ENCODE measurements at places on chromosomes 2 and 18.

DNA sequence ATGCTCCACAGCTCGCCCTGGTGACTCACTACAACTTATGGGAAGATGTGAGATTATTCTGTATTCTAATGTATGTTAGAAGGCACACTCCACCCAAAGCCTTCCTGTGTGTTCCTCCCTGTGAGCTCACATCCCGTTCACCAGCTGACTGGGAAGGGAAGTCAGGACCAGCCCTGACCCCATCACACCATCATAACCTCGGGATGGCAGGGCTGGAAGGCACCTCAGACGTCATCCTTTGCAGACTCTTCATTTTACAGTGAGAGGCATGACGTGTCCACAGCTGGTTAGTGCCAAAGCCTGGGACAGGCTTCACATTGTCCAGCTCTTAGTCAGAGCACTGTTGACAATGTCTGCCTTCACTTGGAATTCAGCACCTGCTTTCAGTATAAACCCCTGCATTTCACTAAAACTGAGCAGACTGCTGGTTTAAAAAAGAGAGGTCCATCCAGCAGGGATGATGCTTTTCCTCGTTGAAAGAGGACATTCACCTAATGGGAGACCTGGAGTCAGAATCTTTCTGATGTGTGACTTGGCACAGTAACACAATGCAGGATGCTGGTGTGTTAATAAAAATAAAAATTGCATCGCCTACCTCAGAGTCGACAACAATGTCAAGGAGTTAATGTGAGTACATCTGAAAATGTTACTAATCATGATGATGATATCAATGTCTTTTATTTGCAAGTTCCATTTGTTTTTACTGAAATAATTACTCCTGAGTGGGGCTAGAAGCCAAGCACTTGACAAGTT, 418.0 kb upstream of the TNP1 start:
- no peaks in the 10 kb centered on the region for H3K27me3 ChIP-seq
- no peak for DNase-seq
- H3K36me3 ChIP-seq: no peaks in the 10 kb centered on the region
- no peak overlapping the region for H3K4me3 ChIP-seq
- no peaks in the 10 kb centered on the region for H3K4me1 ChIP-seq
- no peak overlapping the region for H3K27ac ChIP-seq

DNA sequence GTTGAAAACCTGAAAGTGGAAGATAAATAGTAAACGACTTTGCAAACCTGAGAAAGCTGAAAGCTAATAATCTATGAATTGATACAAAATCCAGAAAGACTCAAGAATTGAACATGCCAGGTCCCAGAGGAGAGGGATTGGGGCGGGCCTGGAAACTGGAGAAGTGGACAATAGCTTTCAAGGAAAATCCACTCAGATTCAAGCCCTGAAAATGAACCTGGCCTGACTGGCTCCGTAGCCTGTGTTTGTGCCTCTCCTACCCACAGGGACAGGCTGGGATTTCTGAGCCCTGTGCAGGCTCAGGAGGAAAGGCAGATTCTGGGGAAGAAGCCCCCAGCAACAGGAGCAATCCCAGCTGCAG, 274.8 kb upstream of the HS6ST1 start:
- no peak overlapping the region for H3K27ac ChIP-seq
- no peaks in the 10 kb centered on the region for H3K36me3 ChIP-seq
- H3K4me3 ChIP-seq: no peak overlapping the region
- H3K4me1 ChIP-seq: peaks cover 4% of the 10 kb centered on the region
- no peaks in the 10 kb centered on the region for H3K27me3 ChIP-seq

GRCh38 chr2:12081481-12082210, 335.2 kb downstream of the LPIN1 start:
- DNase-seq: no peak
- no peaks in the 10 kb centered on the region for H3K4me1 ChIP-seq

GRCh38 chr18:70468861-70469547, 180.2 kb downstream of the SOCS6 start:
- DNase-seq: no peak
- H3K27me3 ChIP-seq: peaks cover 3% of the 10 kb centered on the region
- H3K27ac ChIP-seq: no peak overlapping the region
- H3K4me3 ChIP-seq: no peak overlapping the region
- no peaks in the 10 kb centered on the region for H3K4me1 ChIP-seq
- no peaks in the 10 kb centered on the region for H3K36me3 ChIP-seq

DNA sequence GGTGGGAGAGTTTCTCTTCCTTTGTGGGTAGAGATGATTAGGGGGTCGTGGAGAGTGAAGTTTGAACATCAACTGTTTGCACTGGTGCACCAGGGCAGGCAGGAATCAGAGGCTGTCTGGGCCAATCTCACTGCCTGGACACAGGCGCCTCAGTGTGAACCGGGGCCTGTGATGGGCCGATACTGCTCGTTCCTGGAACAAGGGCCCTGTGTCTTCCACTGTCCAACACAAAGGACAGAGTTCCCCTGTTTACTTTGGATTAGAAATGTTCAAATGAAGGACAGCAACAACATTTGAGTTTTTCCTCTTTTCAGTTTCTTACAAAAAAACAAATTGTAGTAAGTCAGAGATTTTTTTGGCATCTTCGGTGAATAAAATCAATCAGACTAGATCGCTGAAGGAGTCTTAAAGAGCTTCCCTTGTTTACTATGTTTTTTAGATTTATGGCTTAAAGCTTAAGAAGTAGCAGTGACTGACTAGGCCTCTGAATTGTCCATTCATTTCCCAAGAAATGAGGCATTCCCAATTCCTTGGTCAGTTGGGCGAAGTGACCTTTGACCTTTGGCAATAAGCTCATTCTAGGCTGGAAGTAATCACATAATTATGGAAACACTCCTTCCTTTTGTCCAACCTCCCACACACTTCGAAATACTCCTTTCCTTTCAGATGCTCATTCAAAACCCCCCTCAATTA, 11.6 kb upstream of the TGFA start:
- no peaks in the 10 kb centered on the region for H3K36me3 ChIP-seq
- no peak overlapping the region for H3K27ac ChIP-seq
- H3K4me1 ChIP-seq: no peaks in the 10 kb centered on the region
- H3K27me3 ChIP-seq: no peaks in the 10 kb centered on the region

DNA sequence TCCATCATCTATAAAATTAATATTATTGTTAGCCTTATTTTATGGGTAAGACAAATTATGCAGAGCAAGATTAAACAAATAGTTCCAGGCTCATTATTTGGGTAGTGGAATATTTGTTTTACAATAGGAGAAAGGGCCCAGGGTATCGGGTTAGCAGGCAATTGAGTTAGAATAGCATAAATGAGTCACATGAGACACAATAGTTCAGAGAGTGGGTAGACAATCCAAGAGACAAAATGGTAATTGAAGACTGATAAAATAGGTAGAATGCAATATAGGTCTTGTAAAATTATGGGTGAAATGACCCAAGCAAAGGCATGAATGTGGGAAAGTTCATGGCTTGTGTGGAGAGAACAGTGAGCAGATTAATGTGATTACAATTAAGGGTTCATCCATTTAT, 790.9 kb upstream of the GCFC2 start:
- H3K36me3 ChIP-seq: no peaks in the 10 kb centered on the region
- H3K4me1 ChIP-seq: no peaks in the 10 kb centered on the region
- no peak overlapping the region for H3K4me3 ChIP-seq
- no peak for DNase-seq

- no peaks in the 10 kb centered on the region for H3K36me3 ChIP-seq
- no peak for DNase-seq
- no peak overlapping the region for H3K4me3 ChIP-seq
- no peaks in the 10 kb centered on the region for H3K27me3 ChIP-seq
- H3K27ac ChIP-seq: no peak overlapping the region
Measured at GRCh38 chr18:23115683-23116096, 19.6 kb upstream of the CABLES1 start.

DNA sequence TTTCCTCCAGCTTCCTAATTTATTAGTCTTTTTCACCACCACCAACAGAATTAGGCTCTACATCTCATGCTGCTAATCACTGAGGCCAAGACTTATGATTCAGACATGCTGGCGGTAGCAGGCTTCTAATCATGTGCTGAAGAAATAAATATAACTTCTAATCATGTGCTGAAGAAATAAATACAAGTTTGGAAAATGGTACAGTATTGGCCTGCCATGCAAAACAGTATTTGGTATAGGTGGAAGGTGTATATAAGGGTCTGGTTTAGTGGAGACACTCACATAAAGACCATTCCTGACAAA, 240.7 kb downstream of the TGIF1 start:
- no peaks in the 10 kb centered on the region for H3K27me3 ChIP-seq
- no peak for DNase-seq
- H3K27ac ChIP-seq: no peak overlapping the region
- no peaks in the 10 kb centered on the region for H3K4me1 ChIP-seq
- H3K4me3 ChIP-seq: no peak overlapping the region
- no peaks in the 10 kb centered on the region for H3K36me3 ChIP-seq

GRCh38 chr18:1796636-1797035, 774.7 kb downstream of the METTL4 start:
- no peak overlapping the region for H3K4me3 ChIP-seq
- H3K36me3 ChIP-seq: no peaks in the 10 kb centered on the region
- DNase-seq: no peak
- no peak overlapping the region for H3K27ac ChIP-seq

GRCh38 chr18:63284827-63285733, 34.5 kb downstream of the BCL2 start:
- no peak overlapping the region for H3K27ac ChIP-seq
- H3K36me3 ChIP-seq: peaks cover 11% of the 10 kb centered on the region
- peaks cover 40% of the 10 kb centered on the region for H3K4me1 ChIP-seq
- H3K4me3 ChIP-seq: no peak overlapping the region
- no peak for DNase-seq

GRCh38 chr2:9984217-9984739, 32.8 kb downstream of the GRHL1 start:
- H3K4me1 ChIP-seq: no peaks in the 10 kb centered on the region
- H3K36me3 ChIP-seq: no peaks in the 10 kb centered on the region
- no peak overlapping the region for H3K27ac ChIP-seq
- H3K4me3 ChIP-seq: no peak overlapping the region

GRCh38 chr18:51162617-51163016, 34.9 kb downstream of the MEX3C start:
- H3K27me3 ChIP-seq: no peaks in the 10 kb centered on the region
- H3K36me3 ChIP-seq: no peaks in the 10 kb centered on the region
- DNase-seq: no peak
- no peak overlapping the region for H3K27ac ChIP-seq

GRCh38 chr2:144517866-144518747, 1.8 kb downstream of the ZEB2 start:
- H3K36me3 ChIP-seq: no peaks in the 10 kb centered on the region
- peaks cover 88% of the 10 kb centered on the region for H3K27me3 ChIP-seq
- H3K4me1 ChIP-seq: peaks cover 37% of the 10 kb centered on the region
- H3K27ac ChIP-seq: peak overlapping the region; percentile 65
- peak overlapping the region; percentile 60 for H3K4me3 ChIP-seq

- H3K36me3 ChIP-seq: no peaks in the 10 kb centered on the region
- H3K4me3 ChIP-seq: no peak overlapping the region
- DNase-seq: no peak
- no peak overlapping the region for H3K27ac ChIP-seq
Measured at GRCh38 chr2:191650896-191651773, 26.8 kb upstream of the NABP1 start.

DNA sequence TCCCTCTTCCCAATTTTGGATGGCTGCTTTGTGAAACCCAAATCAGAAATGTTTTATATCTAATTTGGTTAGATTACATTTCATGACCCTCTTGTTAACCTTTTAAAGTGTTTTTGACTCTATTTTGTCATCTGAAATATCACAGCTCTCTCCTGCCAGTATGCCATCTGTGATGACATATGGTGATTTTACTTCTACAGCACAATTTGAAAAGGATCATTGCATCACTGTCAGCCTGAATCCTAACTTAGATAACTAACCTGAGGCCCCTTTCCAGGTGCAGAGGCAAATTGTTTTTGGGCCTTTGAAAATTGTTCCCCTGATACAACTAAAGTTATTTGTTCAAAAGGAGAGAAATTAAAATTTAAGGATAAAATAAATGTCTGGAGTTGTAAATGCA, 1023.4 kb upstream of the LRRTM1 start:
- no peaks in the 10 kb centered on the region for H3K36me3 ChIP-seq
- DNase-seq: no peak
- no peaks in the 10 kb centered on the region for H3K27me3 ChIP-seq

GRCh38 chr2:227657199-227657845, 9.3 kb upstream of the SCYGR5 start:
- DNase-seq: no peak
- H3K36me3 ChIP-seq: no peaks in the 10 kb centered on the region
- H3K4me1 ChIP-seq: no peaks in the 10 kb centered on the region
- no peak overlapping the region for H3K27ac ChIP-seq
- no peaks in the 10 kb centered on the region for H3K27me3 ChIP-seq

DNA sequence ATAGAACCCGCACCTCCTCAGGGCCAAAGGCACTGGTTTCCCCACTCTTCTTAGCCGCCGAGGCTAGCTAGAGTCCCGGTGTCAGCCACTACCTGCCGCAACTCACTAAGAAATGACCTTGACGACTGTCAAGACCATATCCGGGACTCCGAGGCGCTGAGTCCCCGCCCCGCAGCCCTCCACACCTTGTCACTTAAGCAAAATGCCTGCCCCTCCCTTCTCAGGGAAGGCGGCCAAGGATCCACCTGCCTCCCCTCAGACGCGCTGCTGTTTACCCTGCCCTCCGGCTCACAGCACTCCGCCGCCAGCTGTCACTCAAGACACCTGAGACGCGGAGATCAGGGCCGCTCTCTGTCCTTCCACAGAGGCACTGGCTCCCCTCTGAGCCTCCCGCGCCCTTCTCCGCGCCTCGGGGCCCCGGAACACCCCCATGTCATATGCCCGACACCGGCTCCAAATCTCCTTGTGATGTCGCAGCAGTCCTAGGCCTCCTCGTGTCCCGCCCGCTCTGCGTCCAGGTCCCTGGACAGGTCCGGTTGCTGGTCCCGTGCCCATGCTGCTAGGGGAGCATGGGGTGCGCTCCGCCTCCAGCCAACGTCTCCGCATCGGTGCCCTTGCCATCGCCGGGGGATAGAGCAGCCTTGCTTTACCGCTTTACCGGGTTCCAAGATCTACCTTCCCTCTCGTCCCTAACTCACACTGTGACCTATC, 32.5 kb upstream of the REG3G start:
- H3K4me3 ChIP-seq: no peak overlapping the region
- no peak overlapping the region for H3K27ac ChIP-seq
- peaks cover 30% of the 10 kb centered on the region for H3K27me3 ChIP-seq

- peaks cover 2% of the 10 kb centered on the region for H3K4me1 ChIP-seq
- DNase-seq: no peak
- no peak overlapping the region for H3K4me3 ChIP-seq
- no peaks in the 10 kb centered on the region for H3K36me3 ChIP-seq
- no peaks in the 10 kb centered on the region for H3K27me3 ChIP-seq
- no peak overlapping the region for H3K27ac ChIP-seq
Measured at GRCh38 chr18:48832938-48833700, 117.6 kb downstream of the SMAD7 start.
